ENCODE measurements at places on chromosomes 4 and X.

- DNase-seq = no peak
Observed at GRCh38 chr4:137576446-137576845, 44.2 kb upstream of the PCDH18 start.

DNA sequence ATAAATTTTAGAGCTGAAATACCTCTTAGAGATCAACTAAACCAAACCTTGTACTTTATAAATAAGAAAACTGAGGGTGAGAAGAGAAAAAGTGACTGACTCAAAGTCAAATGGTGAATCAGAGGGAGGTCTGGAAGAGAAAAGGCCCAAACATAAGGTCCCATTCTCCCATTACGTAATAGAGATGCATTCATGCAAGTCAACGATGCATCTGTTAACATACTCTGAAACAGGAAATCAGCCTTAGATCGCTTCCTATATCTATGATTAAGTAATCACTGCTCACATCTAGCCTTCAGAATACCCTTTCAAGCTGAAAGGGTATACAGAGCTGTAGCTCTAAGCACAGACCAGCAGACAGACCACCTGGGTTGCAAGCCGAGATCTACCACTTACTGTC is 6.5 kb downstream of the RNF150 start:
- DNase-seq = no peak

DNA sequence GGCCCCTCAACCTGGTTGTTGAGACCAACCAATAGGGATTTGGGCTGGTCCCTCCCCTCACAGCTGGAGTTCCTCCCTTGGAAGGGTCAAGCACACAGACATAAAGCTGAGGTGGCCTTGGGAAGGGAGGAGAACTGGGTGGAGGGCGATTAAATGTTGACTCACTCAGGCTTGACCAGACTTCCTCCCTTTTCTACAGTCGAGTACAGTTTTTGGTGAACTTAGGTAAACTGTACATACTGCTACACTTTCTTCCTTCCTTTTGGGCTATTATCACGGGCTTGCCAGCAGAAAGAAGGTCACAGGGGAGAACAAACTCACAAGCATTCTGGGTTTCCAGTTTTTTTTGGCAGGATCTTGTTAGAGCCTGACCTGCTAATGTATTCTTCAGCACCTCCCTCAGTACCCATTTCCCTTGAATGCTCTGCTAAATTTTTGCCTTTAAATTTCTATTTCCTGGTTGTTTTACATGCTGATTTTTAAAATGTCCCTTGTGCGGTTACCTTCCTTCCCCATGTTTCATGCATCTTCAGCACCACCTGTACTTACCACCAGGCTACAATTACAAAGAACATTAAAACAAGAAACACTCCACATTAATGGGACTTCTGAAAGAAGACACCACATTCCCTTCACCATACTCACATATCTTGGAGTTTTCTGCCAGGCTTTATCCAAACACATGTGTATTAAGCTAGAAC is 135.2 kb upstream of the RASGEF1B start:
- peak; percentile 11 for DNase-seq

- DNase-seq = no peak
Observed at GRCh38 chrX:2371026-2371711, 129.6 kb downstream of the DHRSX start.

DNA sequence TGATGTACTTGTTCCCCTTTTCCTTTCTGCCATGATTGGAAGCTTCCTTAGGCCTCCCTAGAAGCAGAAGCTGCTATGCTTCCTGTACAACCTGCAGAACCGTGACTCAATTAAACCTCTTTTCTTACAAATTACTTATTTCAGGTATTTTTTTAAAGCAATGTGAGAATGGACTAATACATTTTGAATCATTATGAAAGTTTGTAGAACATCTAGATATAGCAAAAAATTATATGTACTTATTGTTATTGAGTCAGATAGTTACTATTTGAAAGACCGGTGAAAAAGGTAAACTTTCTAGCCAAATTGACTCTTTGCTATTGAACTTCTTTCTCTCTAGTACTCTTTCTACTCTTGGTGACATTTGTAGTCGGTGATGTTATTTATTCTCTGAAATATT is 777.3 kb upstream of the GALNTL6 start:
- no peak for DNase-seq

- DNase-seq = no peak
Observed at GRCh38 chrX:3226087-3226486, 120.4 kb downstream of the MXRA5 start.
